ENCODE measurements at places on chromosomes 4 and X.
A peak's percentile ranks its signal among the peaks of the same experiment; 100 is the strongest.

DNA sequence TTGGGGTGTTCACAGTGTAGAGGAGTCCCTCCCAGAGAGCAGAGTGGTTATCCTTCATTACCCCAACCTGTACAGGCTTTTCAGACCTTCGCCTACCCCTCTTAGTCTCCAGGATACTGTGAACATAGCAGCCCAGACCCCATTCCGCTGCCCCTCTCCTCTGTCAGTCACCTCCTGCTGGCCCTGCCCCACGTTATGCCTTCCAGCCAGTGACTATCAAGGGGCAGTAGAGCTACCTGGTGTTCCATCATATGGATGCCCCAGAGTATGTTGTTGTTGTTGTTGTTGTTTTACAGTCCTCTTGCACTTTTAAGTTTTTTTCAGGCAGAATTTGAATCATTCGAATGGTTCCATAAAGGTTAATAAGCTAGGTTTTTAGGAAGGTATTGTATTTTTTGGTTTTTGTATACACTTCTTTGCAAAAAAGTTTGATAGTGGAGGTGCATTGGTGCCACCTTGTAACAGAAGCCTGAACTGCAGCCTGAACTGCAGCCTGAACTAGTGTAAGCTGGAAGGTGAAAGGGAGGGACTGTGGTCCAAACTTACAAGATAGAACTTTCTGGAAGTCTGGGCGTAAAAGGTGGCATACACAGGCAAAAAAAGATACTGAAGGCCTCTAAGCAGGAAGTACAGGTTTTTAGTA lies 101.4 kb upstream of the RAB40AL start:
- peak; percentile 26 for DNase-seq

- DNase-seq = peak; percentile 61
These were observed 38.1 kb upstream of the STIM2 start for GRCh38 chr4:26822546-26822945.

DNA sequence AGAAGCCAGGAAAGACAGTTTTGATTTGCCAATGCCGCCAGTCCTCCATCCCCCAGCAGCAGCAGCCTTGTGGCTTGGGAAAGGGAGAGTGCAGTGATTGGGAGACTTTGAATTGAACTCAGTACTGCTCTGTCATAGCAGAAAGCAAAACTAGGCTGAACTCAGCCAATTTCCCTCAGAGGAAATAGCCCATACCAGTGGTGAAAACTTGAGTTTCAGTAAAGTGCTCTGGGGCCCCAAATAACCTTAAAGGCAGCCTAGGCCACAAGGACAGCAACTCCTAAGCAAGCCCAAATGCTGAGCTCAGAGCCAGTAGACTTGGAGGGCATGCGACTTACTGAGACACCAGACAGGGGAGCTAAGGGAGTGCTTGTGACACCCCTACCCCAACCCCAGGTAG lies 2.0 kb upstream of the PROM1 start:
- DNase-seq = peak; percentile 41

GRCh38 chr4:98950925-98951324 lies 22.0 kb upstream of the EIF4E start:
- DNase-seq = no peak

DNA sequence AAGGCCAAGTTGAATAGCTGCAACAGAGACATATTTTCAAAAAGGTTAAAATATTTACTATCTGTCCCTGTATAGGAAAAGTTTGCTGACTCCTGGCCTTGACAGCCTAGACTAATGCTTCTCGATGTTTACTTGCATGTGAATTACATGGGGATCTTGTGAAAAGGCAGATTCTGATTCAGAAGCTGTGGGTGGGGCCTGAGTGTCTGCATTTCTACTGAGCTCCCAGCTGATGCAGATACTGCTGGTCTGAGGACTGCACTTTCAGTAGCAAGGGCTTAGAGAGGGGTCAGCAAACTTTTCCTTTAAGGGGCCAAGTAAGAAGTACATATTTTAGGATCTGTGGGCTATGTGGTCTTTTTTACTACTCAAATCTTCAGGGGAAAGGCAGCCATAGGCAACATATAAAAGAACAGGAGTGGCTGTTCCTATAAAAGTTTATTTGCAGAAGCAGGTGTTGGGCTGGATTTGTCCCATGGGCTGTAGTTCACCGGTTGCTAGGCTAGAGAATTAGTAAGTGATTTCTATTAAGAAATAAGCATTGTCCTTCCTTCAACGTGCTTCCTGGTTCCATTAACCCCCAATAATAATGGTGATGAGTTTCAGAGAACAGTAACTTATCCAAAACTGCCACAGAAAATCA lies 97.2 kb upstream of the PDE5A start:
- no peak for DNase-seq

DNA sequence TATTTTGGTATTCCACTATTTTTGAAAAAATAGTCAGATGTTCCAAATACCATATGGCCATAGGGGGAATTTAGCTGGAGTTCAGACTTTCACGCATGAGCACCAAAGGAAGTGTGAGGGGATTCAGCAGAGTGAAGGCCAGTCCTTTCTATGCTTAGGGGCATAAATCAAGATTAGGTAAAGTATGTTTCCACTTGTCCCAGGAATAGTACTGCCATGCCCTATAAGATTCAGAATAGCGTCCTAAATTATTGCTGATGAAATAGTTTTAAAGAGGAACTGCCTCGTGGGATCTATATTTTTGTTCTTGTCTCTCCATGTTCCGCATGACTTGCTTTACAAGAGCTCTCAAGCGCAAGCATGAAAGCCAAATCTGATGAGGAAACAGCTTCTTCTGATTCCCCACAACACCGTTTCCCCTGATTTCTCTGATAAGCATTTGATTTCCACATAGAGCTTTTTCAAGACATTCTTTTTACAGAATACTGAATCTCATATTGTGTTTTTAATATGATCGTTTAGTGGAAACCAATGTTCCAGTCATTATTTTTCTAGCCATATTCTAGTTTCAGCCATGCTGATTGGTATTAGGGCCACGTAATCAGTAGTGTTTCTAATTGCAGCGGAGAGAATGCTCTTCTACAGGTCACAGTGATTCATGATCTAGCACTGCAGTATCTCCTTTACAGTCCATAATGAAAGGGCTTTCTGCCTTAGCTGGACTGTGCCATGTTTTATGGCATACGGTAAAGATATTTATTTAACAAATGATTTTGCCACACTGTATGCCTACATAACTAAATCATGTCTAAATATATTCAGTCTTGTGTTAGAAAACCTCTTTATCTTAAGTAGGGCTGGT lies 492.3 kb downstream of the CENPC start:
- DNase-seq = no peak

GRCh38 chr4:107666134-107666533 lies 53.9 kb downstream of the PAPSS1 start:
- no peak for DNase-seq

- peak; percentile 44 for DNase-seq
These were observed 46.4 kb downstream of the GPAT3 start for GRCh38 chr4:83582289-83582785.

DNA sequence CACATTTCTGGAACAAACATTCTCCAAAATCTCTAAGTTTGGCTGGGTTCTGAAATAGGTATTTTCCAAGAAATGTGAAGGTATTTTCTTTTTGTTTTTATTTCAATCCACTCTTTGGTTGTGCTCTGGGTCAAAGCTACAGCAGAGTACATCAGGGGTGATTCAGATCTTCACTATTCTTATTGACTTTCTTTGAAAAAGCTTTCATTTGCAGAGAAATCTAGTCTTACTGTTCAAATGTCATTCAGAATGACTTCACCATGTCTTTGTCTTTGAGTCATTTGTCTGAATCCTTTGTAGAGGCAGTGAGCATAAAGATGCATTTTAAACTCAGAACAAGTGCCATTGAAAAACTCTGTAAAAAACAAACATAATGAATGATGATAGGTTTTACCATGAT lies 547.2 kb upstream of the ADGRL3 start:
- DNase-seq = no peak

- no peak for DNase-seq
These were observed 123.9 kb upstream of the CBR4 start for GRCh38 chr4:169133932-169134331.

DNA sequence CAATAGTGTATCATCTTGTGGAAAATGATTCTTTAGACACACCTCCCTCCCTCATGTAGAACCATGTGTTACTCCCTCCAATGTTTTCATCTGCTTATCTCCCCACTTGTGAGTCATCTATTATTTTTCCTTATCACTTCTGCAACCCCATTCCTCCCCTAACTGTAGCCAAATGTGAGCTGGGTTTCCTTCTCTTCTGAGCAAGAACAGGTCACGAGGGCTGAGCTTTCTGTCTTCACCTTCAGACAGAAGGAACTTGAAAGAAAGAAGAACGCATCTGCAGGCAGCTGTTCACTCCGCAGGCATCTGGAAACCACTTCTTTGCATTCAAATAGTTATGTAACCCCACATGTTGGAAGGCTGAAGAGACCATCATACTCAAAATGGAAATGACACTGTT lies 1.8 kb downstream of the PPP1R2C start:
- peak; percentile 45 for DNase-seq

DNA sequence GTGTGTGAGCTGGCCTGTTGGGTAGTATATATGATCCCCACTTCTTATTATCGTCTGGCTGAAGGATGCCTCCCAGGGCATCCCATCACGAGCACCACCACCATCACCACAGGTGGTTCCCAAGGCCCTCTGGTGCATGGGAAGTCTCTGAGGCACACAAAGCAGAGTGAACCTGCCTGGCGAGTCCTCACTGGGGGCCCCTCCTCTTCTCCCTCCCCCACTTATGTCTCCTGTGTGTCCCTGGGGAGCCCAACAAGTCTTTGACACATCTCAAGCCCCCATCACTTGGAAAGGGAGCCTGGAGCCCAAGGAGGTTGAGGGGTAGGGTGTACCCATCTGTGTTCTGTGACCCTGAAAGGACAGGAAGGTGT lies 45.5 kb upstream of the NKX1-1 start:
- DNase-seq = no peak

GRCh38 chrX:14802943-14803710 lies 69.7 kb downstream of the FANCB start:
- no peak for DNase-seq

GRCh38 chrX:129634541-129634940 lies 20.2 kb downstream of the APLN start:
- DNase-seq = no peak

GRCh38 chr4:24583451-24584210 lies 723 bp downstream of the DHX15 start:
- DNase-seq = peak; percentile 66

DNA sequence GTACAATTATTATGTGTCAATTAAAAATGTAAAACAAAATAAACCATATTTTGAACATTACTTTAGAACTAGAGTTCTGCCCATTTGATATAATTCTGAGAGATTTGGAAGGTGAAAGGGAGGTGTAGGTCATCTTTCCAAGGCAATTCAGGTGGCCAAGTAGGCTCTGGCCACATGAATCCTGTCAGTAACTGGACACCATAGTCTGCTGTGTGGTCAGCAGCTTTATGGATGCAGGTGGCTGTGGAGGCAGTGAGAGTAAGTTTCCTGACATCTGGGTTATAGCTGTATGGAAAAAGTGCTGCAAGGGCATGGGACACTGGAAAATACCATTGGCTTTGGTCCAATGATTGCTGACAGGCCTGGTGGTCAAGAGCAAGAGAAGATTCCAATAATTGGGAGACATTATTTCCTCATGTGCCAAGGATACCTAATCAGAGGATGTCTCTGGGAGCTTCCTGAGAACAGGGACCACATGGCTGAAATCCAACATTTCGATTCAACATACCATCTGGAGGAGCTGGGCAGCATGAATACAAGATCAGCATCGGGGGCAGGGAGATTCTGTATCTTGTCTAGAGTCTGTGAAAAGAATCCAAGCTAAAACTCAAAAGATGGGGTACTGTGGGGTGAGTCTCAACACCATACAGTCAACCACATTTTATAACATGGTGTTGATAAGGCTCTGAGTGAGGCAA lies 523.1 kb downstream of the MID1IP1 start:
- no peak for DNase-seq

DNA sequence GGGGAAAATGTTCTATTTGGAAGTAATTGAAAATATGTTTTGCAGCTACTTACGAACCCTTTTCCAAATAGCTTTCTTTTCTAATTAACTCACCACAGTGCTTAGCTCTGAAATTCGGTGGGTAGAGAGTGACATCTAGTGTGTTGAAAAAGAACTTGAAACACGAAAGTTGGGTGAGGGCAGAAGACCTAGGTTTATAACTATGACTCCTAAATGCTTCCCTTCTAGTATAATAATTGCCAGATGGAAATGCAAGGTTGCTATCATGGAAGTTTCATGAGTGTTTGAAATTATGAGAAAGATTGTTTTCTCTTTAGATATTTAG lies 77.3 kb upstream of the NOCT start:
- peak; percentile 40 for DNase-seq

GRCh38 chr4:7886007-7886973 lies 53.4 kb downstream of the AFAP1 start:
- DNase-seq = no peak

DNA sequence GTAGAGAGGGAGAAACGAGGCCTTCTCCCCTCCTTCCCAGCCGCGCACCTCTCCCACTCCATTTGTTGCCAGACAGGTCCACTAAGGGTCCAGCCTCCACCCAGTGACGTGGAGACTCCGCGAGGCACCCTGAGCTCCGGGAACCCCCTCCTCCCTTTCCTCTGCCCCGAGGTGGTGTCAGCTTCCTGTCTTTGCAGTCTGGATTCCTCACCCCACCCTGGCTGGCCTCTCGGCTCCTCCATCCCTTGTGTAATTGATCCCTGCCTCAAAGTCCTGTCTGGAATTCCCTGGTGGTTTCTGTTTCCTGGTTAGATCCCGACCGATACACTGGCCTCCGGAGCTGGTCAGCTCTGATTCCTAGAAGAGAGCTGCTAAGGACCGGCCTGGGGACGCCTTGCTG lies 105.9 kb upstream of the SCOC start:
- no peak for DNase-seq

DNA sequence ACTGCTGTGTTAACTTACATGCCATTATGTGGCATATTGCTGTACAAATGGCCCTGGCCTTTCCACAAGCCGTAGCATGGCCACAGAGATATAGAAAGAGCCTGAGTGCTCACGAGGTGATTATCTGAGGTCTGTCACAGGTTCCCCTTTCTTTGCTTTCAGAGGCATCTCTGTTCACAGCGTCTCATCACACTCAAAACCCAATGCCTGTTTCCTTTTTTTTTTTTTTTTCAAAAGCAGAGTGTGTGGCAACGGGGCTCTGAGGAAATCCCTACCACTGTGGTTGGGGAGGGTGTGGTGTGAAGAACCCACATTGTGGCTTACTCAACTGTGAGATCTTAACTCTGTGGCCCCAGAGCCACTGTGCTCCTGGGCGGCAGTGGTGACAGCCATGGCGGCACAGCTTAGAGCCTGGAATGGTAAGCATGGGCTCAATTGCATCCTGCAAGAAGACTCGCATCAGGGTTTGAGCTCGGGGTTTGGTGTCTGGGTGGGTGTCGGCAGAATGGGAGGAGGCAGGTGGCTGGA lies 30.8 kb downstream of the RTL5 start:
- peak; percentile 84 for DNase-seq

DNA sequence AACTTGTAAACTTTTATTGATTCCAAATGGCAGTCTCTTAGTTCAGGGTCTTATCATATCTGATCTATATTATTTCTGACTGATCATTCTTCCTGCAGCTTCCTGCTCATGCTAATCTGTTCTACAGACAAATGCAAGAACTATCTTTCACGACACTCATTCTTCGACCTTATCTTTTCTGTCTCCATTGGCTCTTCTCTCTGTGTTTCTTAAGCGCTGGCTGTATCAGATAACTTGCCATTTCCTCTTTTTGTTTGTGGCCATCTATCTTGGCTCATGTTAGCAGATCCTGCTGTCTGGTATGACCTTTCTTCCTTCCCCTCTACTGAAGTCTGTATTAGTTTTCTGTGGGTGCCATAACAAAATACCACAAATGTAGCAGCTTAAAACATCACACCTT lies 230.5 kb upstream of the PUDP start:
- DNase-seq = no peak

- DNase-seq = no peak
These were observed 19.3 kb downstream of the KLF3 start for GRCh38 chr4:38683276-38683675.

- DNase-seq = no peak
These were observed 41.2 kb downstream of the ATP10D start for GRCh38 chr4:47526281-47526680.

Data from GM12865 (cell line).